Memory B cell (primary cell): ENCODE measurements at places on chromosomes 12 and 14.

DNA sequence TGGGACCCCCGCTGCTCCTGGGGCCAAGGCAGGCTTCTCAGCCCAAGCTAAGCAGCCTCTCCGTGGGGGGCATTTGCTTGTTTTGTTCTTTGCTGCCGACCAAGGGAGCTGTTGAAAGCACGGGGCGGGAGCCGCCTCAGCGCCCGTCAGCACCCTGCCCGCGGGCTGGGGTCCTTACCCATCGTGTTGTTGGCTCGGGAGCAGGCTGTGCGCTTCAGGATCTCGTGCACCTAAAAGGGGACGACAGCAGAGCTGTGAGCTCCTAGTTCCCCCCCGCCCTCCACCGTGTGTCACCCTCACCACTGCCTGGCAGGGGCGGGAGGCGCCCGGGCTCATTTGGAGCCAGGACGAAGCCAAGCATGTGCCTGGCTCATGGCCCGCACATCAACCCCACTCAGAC is 117.5 kb downstream of the ANO2 start:
- DNase-seq = no peak

DNA sequence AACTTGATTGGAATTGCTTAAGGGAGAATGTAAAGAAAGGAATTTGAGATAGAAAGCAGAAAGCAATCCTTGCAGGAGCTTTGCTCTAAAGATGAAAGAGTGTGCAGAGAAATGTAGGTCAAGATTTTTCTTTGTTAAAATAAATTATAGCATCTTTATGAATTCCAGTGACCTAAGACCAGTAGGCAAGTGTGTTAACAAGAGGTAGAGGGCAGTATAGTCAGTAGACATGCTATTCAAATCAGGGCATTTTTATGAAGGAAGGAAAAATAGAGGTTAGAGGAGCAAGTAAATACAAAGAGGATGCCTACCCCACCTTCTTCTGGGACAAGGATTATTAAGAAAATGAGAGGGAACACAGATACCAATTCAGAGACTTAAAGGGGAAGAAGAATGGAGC is 148.5 kb downstream of the PLCZ1 start:
- no peak for DNase-seq

DNA sequence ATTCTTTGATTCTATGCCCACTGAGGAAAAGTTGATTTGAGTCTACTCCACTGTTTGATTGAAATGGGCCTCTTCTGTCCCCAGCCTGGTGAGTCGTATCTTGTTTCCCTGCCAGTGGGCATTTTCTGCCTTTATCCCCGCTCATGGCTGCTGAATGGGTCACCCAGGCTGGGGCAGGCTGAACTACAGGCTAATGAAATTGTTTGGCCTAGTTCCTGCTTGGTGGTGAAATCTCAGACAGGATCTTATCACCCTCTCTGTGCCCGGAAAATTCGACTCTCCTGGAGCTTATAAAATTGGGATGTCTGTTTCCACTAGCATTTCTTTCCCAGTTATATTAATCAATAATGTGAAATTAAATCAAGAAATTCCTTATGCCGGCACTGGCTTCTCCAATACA is 65.0 kb downstream of the CHST11 start:
- DNase-seq = no peak

GRCh38 chr14:103319422-103319821 is 14.6 kb upstream of the EIF5 start:
- no peak for DNase-seq

DNA sequence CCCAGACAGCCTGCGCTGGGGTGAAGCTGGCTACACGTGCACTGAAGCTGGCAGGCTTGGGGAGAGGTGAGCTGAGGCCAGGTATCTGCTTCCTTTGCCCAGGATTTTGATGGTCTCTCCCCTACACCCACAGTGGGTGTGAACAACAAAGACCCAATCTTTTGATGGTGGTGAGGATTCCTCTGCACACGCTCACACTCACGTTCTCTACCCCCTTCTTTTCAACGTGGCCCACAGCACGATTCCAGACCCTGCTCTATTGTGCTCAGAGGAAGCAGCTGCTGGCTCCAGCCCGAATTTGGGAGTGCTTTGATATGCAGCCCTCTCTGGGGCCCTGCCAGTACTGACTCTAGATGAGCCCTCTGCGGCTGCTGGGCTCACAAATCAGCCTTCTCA is 4.9 kb downstream of the CD9 start:
- no peak for DNase-seq

DNA sequence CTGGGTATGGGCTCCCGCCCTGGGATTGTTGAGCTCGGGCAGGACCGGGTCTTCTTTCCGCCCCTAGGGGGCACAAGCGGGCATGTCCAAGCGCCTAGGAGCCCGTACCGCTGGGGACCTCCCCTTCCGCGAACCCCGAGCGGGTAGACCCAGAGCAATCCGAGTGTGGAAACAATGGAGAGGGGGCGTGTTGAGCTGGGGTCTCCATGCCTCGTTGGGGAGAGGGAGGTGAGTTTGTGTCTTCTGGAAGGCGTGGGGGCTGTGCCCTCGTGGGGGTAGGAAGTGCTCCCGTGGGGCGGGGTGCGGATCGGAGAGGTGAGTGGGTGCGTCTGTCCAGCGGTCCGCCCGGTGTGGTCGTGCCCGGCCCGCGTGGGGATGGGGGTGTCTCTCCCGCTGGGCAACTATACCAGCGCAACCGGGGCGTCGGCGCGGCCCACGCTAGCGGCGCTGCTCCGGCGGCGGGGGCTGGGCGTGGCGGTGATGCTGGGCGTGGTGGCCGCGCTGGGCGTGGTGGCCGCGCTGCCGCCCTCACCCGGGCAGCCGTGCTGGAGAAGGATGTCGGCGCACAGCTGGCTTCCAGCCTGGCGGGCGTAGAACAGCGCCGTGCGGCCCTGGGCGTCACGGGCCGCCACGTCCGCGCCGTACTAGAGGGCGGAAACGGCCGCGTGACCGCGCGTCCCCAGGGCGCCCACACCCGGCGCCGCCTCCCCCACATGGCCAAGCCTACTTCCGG is 12.2 kb downstream of the AGAP2 start:
- DNase-seq = no peak

DNA sequence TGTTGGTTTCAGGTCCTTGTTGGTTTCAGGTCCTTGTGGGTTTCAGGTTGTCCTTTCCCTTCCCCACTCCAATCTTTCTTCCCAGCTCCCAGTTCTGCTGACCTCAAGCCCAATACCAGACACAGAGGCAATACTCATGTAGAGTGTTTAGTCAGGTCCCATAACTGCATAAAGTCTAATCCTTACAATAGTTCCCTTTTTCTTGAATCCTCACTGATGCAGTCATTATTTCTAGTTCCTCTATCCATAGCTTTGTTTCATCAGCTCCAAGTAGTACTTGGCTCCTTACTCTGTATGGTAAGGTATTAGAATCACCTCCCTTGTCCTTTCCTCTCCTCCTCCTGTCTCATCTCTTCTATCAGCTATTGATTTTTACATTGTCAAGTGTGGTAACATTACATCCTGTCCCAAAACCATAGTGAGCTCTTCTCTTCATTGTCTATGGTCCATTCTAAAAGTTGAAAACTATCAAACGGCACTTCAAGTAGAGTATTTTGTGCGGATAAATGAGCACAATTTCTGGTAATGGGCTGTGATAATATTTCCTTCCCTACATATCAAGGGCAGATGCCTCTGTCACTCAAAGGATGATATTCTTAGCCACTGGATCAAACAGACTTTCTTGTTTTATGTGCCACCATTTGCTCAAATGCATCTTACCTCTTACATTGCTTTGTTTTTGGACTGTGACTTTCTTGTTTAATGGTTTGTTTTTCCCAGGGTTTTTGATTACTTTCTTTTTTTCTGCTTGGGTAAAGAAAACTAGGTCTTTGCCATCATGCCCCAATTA is 57.2 kb upstream of the JDP2 start:
- DNase-seq = no peak

DNA sequence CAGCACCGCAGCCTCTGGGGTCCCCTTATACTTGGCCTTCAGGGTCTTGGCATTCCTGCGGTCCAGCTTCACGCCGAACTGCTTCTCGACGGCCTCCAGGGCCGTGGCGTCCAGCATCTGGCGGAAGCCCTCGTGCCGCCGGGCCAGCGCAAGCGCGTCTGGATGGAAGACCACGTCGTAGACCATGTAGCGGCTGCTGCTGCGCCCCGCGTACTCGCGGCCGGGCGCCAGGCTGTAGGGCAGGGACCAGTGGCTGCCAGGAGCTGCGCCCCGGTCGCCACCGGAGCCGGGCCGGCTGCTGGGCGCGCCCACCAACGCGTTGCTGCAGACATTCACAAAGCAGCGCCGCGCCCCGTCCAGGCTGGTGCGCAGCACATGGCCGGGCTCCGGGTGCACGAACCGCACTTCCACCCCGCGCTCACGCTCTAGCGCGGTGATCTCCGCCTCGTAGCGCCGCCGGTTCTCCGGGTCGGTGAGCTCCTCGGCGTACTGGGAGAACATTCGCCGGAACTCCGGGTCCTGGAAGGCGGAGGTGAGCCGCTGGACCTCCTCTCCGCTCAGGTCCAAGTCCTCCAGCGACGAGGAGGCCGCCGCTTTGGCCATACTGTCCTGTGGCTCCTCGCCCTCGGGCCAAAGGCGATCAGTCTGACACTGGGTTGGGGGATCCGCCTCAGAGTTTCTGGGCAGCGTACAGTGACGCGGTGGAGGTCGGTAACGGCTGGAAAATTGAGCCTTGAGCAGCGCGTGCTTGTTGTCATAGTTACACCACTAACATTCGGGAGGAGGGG is at the start of gene DNAAF2:
Gene DNAAF2, minus strand, starts transcription at position 698 of the 788 bp plus-strand sequence. Its CDS starts 95 bp downstream, at position 603.
- peak; percentile 72 for DNase-seq

GRCh38 chr14:100317912-100318808 is 5.0 kb upstream of the SLC25A47 start:
- DNase-seq = peak; percentile 73

DNA sequence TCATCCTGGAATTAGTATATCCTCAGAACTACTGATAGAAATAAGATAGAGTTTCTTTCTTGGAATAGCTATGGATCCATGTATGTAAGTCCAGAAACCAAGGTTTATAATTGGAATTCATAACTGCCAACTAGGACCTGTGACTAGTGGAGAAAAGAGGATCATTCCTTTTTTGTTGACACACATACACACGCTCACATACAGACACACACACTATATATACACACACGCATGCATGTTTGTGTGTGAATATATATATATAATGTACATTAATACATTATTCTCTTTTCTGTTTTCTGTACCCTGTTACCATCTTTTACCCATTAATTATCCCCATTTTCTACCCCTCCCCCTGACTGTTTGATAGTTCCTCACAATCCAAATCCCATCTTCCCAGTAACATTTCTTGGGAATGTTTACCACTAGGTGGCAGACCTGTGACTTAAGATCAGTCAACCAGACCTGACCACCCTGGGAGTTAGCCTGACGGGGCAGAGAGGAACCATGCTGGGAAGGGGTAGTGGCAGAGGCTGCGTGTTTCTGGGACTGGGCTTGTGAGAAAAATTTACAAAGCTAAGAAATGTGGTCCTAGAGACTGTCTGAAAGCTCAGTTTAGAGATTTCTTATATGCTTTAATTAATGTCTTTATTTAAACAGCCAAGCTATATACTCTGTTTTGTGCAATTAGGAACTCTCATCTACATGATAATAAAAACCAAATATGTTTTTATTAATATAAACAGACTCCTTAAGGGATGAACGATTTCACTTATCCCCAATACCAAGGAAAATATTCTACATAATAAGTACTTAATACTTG is 308.0 kb downstream of the PPFIA2 start:
- no peak for DNase-seq

DNA sequence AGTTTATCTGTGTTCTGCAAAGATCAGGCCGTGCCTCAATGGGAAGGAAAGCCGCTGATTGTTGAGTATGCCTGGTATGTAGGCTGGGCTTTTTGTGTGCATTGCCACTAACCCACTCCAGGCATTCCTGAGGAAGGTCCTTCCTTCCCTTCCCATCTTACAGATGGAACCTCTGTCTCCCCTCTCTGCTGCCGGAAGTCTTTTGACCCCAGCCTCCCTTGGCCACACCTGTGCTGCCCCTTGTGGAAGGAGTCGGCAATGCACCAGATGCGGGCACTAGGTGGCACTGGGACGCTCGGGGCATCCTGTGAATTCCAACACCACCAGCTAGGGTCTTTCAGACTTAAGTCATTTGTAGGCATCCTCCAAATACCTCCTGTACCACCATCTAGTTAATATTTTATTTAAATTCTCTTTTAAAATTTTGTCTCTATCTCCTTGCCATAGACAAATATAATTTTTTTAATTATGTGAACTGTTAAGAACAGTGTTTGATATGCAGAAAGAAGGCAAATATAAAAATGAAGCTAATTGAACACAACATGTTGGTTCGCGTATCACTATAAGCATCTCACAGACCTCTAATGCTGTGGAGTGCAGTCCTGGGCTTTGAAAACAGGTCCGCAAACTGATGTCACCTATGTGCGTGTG is 99.6 kb downstream of the RIN3 start:
- DNase-seq = peak; percentile 66

- DNase-seq = no peak
These were observed 69.5 kb upstream of the ZDHHC17 start for GRCh38 chr12:76694369-76694768.
